Mesothelial cell of epicardium (in vitro differentiated cells): ENCODE measurements at places on chromosomes 12 and 14. TPM values are rescaled to one million over a fixed set of nuclear protein-coding genes. Genes with fewer than 3 reads are reported as not detected.

EML5 gene
- 1.6 to 2.6 TPM (median 2.0 TPM) in 3 replicates for total RNA-seq

OR6C2 gene
- not detected in 3 replicates for total RNA-seq

NKX2-1 gene
- total RNA-seq = not detected in 3 replicates

PABPN1 gene
- 354 to 362 TPM (median 361 TPM) in 3 replicates for total RNA-seq

FLRT2 gene
- 143 to 150 TPM (median 148 TPM) in 3 replicates for total RNA-seq

RERGL gene
- total RNA-seq = 0.40 to 0.45 TPM in 2 of 3 replicates, not detected in the other

MSI1 gene
- 27.7 to 32.7 TPM (median 28.4 TPM) in 3 replicates for total RNA-seq

FSCB gene
- not detected in 3 replicates for total RNA-seq

MMP19 gene
- 3.1 to 3.3 TPM (median 3.3 TPM) in 3 replicates for total RNA-seq

DNA sequence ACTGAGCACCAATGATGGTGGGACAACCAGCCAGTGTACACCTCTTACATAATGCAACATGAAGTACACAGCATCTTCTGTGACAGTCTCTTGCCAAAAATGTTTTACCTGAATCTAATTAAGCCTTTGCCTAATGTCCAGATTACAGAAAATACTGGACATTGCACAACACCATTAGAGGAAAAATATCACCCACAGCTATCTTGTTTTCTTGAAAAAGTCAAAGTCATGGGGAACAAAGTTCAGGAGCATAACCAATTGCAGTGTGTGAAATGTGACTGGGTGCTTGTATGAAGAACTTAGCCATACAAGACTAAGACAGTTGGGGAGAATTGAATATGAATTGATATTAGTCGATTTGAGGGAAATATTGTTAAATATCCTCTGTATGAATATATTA lies 12.1 kb upstream of the ANO6 start:
- H3K27ac ChIP-seq = no peak overlapping the region
- H3K36me3 ChIP-seq = peaks cover 2% of the 10 kb centered on the region
- peaks cover 6% of the 10 kb centered on the region for H3K4me1 ChIP-seq
- no peak for DNase-seq
- H3K27me3 ChIP-seq = no peaks in the 10 kb centered on the region

- no peak for DNase-seq
- H3K27me3 ChIP-seq = no peaks in the 10 kb centered on the region
- H3K27ac ChIP-seq = no peak overlapping the region
- H3K4me1 ChIP-seq = peaks cover 14% of the 10 kb centered on the region
These were observed 31.2 kb upstream of the KLC1 start for GRCh38 chr14:103597623-103598377.

- DNase-seq = no peak
- H3K27ac ChIP-seq = no peak overlapping the region
- H3K27me3 ChIP-seq = peaks cover 34% of the 10 kb centered on the region
- H3K36me3 ChIP-seq = no peaks in the 10 kb centered on the region
These were observed 17.4 kb downstream of the FOXN4 start for GRCh38 chr12:109291521-109292341.

DNA sequence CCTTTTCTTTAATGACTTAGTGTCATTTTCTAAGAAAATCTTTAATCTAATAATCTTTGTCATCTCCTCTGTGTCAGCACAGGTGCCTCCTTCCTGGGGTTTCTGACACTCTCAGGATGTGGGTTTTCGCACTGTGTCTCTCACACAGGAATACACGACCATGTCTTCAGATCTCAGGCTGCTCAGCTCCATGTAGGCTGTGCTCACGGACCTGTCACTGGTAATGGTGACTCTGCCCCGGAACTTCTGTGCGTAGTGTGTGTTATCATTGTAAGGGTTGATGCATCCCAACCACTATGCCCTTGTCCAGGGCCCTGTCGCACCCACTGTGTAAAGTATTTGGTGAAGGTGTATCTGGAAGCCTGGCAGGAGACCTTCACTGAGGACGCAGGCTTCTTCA lies 647.8 kb downstream of the TMEM121 start:
- peaks cover 1% of the 10 kb centered on the region for H3K36me3 ChIP-seq
- H3K27ac ChIP-seq = no peak overlapping the region
- no peaks in the 10 kb centered on the region for H3K27me3 ChIP-seq
- no peak for DNase-seq

- H3K4me3 ChIP-seq = no peak overlapping the region
- H3K27me3 ChIP-seq = no peaks in the 10 kb centered on the region
- H3K4me1 ChIP-seq = peaks cover 7% of the 10 kb centered on the region
- no peaks in the 10 kb centered on the region for H3K36me3 ChIP-seq
- DNase-seq = no peak
These were observed 34.8 kb upstream of the RCOR1 start for GRCh38 chr14:102557434-102558226.

- peaks cover 2% of the 10 kb centered on the region for H3K27me3 ChIP-seq
- no peaks in the 10 kb centered on the region for H3K36me3 ChIP-seq
- DNase-seq = no peak
- no peak overlapping the region for H3K27ac ChIP-seq
These were observed 119.1 kb downstream of the PTPN11 start for GRCh38 chr12:112537710-112538396.

DNA sequence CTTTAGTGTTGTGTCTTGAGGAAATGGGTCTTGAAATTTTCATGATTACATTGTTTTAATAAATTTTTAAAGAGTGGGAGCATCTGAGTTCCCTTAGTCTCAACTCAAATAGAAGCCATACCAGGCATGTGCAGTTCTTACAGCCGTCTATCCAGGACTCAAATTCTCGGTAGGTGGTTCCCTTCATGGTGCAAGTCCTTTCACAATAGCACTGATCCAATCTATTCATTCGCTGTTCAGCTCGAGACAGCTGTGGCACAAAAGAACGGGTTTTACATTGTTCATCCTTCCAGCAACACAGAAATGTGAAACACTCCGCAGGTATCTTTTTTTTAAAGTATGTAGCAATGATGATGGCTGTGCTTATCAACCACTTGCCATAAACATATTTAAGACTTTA lies 100.2 kb downstream of the NELL2 start:
- DNase-seq = no peak
- H3K36me3 ChIP-seq = no peaks in the 10 kb centered on the region
- H3K4me1 ChIP-seq = no peaks in the 10 kb centered on the region
